Mammary epithelial cell (primary cell): ENCODE measurements at places on chromosomes 7 and 10.

DNA sequence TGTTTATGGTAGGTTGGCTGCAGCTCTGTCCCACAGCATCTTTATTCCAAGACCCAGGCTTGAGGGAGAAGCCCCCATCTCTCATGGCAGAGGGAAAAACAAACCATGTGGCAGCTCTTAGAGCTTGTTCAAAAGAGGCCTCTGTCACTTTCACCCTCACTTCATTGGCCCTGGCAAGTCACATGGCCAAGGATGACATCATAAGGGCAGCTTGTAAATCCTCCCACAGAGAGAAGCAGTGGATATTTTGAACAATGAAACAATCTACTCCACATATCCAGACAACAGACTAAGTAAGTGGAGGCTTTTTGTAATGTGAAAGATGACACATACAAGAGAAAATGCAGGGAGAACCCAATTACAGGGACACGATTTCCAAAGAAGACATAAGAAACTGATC is 108.1 kb downstream of the GRID1 start:
- DNase-seq: no peak

DNA sequence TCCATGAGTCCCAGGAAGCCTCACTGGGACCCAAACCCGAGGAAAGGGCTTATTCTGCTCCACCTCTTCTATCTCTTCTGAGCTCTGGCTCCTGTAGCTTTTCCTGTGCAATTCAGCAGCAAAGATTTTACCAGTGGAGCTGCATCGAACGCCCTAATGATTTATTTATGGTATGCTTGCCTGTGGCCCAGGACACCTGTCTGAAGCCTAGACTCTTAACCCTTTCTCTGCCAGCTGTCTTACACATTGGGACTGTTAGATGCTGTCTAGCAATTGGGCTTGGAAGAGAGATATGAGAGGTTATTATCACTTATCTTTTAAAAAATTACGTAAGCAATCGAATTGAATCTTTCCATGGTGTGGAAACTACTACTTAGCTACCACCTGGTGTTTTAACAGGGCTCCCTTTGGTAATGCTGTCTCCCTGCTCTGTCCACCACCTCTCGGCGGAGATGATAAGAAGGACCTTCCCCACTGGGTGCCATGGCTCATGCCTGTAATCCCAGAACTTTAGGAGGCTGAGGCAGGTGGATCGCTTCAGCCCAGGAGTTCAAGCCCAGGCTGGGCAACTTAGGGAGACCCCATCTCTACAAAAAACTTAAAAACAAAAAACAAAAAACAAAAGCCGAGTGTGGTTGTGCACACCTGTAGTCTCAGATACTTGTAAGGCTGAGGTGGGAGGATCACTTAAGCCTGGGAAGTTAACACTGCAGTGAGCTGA is 8.8 kb downstream of the ACSL5 start:
- DNase-seq: no peak

DNA sequence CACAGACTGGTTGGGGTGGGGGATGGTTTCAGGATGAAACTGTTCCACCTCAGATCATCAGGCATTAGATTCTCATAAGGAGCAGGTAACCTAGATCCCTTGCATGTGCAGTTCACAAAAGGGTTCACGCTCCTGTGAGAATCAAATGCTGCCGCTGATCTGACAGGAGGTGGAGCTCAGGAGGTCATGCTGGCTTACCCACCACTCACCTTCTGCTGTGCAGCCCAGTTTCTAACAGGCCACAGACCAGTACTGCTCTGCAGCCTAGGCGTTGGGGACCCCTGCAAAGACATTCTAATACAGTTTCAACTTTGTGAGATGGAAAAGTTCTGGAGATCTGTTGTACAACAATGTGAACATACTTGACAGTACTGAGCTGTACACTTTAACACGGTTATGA is 39.9 kb downstream of the STRA8 start:
- DNase-seq: no peak

GRCh38 chr7:48252995-48253394 is 81.7 kb downstream of the ABCA13 start:
- no peak for DNase-seq

- DNase-seq: no peak
Observed at GRCh38 chr10:51010977-51011376, 63.3 kb upstream of the PRKG1 start.
